ENCODE measurements at places on chromosomes 2 and 18. TPM values are rescaled to one million over a fixed set of nuclear protein-coding genes. Genes with fewer than 3 reads are reported as not detected.

Gene GAREM1
- total RNA-seq, result 0.32 TPM

Gene RUFY4
- total RNA-seq, result 0.19 TPM

DNA sequence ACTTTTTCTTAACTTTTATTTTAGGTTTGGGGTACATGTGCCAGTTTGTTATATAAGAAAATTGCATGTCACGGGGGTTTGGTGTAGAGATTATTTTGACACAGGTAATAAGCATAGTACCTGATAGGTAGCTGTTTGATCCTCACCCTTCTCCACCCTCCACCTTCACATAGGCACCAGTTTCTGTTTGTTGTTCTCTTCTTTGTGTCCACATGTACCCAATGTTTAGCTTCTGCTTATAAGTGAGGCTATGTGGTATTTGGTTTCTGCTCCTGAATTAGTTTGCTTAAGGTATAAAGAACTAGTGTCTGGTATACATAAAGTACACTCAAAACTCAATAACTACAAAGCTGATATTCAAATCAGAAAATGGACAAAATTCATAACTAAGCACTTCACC lies 654.6 kb upstream of the LINC00305 start:
- no peaks in the 10 kb centered on the region for H3K4me1 ChIP-seq
- no peaks in the 10 kb centered on the region for H3K36me3 ChIP-seq
- no peak for ATAC-seq
- H3K27ac ChIP-seq, result no peak overlapping the region
- no peaks in the 10 kb centered on the region for H3K27me3 ChIP-seq
- H3K4me3 ChIP-seq, result no peak overlapping the region

Gene IL36RN
- not detected for total RNA-seq

DNA sequence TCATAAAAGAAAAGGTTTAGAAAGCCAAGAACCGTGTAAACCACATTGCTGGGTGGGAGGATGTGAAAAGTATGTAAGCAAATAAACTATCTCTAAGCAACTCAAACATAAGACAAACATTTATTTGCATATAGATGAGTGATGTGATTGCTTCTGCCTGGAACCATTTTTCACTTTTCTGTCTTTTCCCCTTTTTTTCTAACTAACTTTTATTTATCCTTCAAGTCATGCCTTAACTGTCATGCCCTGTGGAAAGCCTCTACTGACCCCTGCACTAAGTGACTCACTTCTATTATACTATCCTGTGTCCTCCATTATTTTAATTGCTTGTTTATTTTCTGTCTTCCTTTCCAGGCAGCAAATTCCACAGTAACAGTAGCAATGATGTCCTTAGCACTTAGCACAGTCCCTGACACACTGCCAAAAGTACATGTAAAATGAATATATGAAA lies 87.5 kb upstream of the CTAGE1 start:
- no peaks in the 10 kb centered on the region for H3K4me1 ChIP-seq
- no peaks in the 10 kb centered on the region for H3K27me3 ChIP-seq

GRCh38 chr2:70801607-70802263 lies 11.3 kb upstream of the FIGLA start:
- H3K4me1 ChIP-seq, result no peaks in the 10 kb centered on the region
- H3K36me3 ChIP-seq, result no peaks in the 10 kb centered on the region
- no peak overlapping the region for H3K27ac ChIP-seq
- no peak for ATAC-seq

DNA sequence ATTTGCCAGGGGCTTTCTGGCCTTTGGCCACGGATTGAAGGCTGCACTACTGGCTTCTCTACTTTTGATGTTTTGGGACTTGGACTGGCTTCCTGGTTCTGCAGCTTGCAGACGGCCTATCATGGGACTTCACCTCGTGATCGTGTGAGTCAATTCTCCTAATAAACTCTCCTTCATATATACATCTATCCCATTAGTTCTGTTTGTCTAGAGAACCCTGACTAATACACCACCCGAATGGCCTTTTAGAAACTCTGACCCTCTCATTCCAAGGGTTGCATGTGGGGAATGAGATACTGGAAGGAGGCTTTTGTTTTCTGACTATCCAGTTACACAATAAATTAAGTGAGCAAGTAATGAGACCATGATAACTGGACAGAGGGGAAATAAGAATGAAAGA lies 430.7 kb downstream of the CDH2 start:
- no peak for ATAC-seq
- no peaks in the 10 kb centered on the region for H3K4me1 ChIP-seq
- H3K4me3 ChIP-seq, result no peak overlapping the region

GRCh38 chr2:237056287-237056875 lies 29.3 kb upstream of the COPS8 start:
- no peak overlapping the region for H3K27ac ChIP-seq
- H3K4me3 ChIP-seq, result no peak overlapping the region
- peaks cover 10% of the 10 kb centered on the region for H3K27me3 ChIP-seq
- peaks cover 8% of the 10 kb centered on the region for H3K4me1 ChIP-seq
- ATAC-seq, result no peak
- no peaks in the 10 kb centered on the region for H3K36me3 ChIP-seq

Gene L3MBTL4
- 0.19 TPM for total RNA-seq

Gene MARCO
- total RNA-seq, result not detected

- ATAC-seq, result no peak
- no peak overlapping the region for H3K27ac ChIP-seq
- no peaks in the 10 kb centered on the region for H3K27me3 ChIP-seq
- no peaks in the 10 kb centered on the region for H3K36me3 ChIP-seq
- H3K4me1 ChIP-seq, result no peaks in the 10 kb centered on the region
- H3K4me3 ChIP-seq, result no peak overlapping the region
These were observed 49.7 kb downstream of the GLI2 start for GRCh38 chr2:120785228-120785966.

DNA sequence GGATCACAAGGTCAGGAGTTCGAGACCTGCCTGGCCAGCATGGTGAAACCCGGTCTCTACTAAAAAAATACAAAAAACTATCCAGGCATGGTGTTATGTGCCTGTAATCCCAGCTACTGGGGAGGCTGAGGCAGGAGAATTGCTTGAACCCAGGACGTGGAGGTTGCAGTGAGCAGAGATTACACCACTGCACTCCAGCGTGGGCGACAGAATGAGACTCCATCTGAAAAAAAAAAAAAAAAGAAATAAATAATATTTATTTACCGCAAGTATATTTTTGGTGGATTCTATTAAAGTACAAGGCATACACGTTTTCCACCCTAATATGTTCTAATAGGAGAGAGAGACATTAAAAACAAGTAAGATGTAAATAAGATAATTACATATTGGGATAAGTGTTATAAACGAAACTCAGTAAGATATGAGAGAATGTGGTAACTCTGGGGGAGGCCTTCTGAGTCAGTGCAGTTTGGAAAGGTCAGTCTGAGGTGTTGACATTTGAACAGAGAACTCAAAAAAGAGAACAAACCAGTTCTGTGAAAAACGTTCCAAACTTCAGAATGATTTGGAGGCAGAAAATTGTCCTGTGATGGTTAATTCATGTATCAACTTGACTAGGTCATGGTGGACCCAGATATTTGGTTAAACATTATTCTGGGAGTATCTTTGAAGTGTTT lies 8.8 kb upstream of the POLI start:
- peaks cover 28% of the 10 kb centered on the region for H3K4me1 ChIP-seq
- H3K27ac ChIP-seq, result peak overlapping the region; percentile 90
- peaks cover 10% of the 10 kb centered on the region for H3K36me3 ChIP-seq
- peak; percentile 47 for ATAC-seq
- peak overlapping the region; percentile 72 for H3K4me3 ChIP-seq

DNA sequence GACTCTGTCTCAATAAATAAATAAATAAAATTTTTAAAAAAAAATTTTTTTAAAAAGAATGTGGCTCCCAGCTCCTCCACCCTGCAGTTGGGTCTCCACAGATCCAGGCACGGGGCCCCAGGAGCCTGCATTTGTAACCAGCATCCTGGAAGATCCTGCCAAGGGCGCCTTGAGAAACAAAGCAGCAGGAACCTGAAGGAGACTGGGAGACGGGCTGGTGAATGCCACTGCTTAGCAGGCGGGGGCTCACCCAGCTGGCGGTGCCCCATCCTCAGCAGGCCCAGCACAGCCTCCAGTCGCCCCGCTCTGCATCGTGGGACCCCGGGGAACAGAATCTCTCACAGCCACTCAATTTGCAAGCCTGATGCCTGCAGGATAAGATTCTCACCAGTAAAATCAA lies 187.5 kb upstream of the SALL3 start:
- H3K27me3 ChIP-seq, result no peaks in the 10 kb centered on the region
- no peaks in the 10 kb centered on the region for H3K36me3 ChIP-seq
- H3K4me1 ChIP-seq, result no peaks in the 10 kb centered on the region

DNA sequence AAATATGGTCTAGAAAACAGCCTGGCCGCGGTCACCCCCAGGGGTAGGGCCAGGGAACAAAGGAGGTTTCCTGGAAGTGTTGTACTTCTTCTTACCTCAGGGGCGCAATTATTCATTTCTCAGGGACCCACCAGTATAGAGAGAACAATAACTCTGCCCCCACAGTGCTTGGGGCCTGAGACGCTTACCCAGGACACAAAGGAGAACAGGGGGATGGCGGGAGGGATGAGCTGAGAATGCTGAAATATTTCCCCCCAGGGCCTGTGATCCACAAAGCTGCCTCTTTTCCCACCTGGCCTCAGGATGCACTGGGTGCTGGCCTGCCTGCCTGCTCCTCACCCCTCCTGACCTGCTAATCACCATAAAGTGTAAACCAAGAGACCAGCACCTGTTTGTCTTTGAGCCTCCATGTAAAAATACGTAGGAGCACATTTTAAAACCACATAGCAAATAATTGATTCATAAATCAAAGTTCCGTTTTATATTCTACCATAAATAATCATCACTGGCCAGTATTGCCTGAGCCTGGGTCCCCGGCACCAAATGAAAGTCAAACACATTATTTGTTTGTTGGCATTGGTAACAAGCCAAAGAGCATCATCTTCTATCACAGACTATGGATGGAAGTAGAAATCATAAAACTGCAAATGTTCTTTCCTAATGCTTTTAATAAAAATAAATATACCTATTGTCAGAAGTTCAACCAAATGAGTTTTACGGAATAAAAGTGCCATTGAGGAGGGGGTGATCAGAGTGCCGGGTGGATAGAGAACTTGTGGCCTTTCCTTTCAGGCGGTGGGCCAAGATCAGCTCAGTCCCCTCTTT lies 67.3 kb upstream of the RMDN2 start:
- no peak overlapping the region for H3K27ac ChIP-seq
- no peak for ATAC-seq
- no peaks in the 10 kb centered on the region for H3K4me1 ChIP-seq
- no peak overlapping the region for H3K4me3 ChIP-seq
- no peaks in the 10 kb centered on the region for H3K36me3 ChIP-seq

GRCh38 chr2:188065386-188065785 lies 226.3 kb upstream of the GULP1 start:
- no peak overlapping the region for H3K4me3 ChIP-seq
- H3K36me3 ChIP-seq, result no peaks in the 10 kb centered on the region
- ATAC-seq, result no peak
- no peaks in the 10 kb centered on the region for H3K4me1 ChIP-seq
- no peak overlapping the region for H3K27ac ChIP-seq

DNA sequence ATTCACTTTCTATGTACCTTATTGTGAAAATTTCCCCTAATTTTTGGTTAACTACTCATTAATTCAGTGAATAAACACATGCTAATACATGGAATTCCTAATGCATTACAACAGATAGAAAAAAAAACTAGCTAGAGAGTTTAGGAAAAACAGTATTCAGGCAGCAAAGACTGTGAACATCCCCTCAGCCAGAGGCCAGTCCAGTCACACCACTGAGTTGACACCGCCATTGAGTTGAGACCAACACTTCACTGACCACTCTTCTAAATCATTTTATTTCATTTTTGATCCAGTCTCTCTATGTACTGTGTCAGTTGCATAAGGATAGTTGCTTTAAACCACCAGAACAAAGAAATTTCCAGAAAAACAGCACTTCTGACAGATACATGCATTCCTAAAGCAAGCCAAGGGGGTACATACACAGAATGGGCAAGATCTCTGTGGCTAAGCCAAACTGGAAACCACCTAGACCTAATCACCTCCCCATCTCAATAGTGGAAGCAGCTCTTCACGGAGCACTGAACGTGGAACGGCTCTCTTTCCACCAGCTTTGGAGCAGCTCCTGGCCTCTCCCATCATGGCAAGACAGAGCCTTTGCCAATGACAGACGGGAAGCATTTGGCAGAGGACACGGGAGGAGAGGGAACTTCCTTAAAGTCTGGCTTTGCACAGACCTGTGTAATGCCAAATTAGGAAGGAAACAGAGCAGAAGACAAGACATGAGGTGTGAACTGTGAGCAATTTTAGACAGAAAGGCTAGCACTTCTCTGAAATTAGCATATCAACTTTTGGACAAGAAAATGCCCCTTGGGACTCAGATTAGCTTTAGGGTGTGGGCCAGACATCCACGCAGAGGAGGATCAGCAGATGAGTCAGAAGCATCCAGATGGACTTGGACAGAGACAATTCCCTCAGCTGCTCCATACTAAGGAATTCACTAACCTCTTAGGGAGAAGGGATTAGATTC lies 36.4 kb downstream of the CACNB4 start:
- no peaks in the 10 kb centered on the region for H3K36me3 ChIP-seq
- H3K4me3 ChIP-seq, result no peak overlapping the region
- no peak overlapping the region for H3K27ac ChIP-seq
- no peaks in the 10 kb centered on the region for H3K4me1 ChIP-seq
- H3K27me3 ChIP-seq, result peaks cover 12% of the 10 kb centered on the region

GRCh38 chr2:112463256-112463655 lies 18.7 kb upstream of the TTL start:
- no peaks in the 10 kb centered on the region for H3K36me3 ChIP-seq
- H3K27ac ChIP-seq, result no peak overlapping the region
- no peaks in the 10 kb centered on the region for H3K4me1 ChIP-seq
- peaks cover 11% of the 10 kb centered on the region for H3K27me3 ChIP-seq

DNA sequence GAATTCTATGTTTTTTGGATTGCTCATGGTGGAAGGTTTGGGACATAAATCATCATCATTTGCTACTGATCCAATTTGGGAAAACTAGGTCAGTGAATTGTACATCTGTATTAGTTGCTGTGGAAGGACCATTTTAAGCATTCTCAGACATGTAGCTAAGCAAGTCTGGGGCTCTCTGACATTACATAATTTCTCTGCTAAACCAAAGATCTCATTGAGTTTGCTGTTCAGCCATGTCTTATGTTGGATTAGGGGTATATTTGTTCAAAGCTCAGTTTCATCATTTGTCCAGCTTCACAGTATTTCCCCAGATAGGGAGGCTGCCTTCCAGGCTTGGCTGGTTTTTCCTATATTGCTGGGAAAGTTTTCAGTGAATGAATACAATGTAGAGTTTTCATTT lies 399.7 kb downstream of the MTX2 start:
- no peak overlapping the region for H3K27ac ChIP-seq
- H3K4me1 ChIP-seq, result no peaks in the 10 kb centered on the region
- no peak for ATAC-seq
- no peaks in the 10 kb centered on the region for H3K36me3 ChIP-seq
- peaks cover 23% of the 10 kb centered on the region for H3K27me3 ChIP-seq

DNA sequence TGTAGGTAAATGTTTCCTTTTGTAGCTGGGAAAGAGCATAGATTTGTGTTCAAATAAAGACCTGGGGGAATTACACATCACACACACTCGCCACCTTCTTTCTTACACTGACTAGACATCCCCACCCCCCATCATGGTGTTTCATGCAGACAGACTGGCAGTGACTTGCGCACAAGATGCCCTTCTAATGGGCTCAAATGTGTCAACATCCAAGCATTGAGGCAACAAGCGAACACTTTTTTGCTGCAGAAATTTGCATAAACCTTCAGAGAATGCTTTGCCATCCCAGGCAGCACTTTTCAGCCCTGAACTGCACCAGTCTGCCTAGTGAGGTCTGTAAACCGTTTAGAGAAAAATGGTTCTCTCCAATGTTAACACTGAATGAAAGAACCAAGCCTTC lies 4.5 kb downstream of the HOXD8 start:
- no peak overlapping the region for H3K27ac ChIP-seq
- no peak for ATAC-seq
- H3K27me3 ChIP-seq, result peaks cover 74% of the 10 kb centered on the region
- peaks cover 4% of the 10 kb centered on the region for H3K4me1 ChIP-seq

Gene OSBPL6
- 0.77 TPM for total RNA-seq

Gene PNO1
- total RNA-seq, result 27.7 TPM
